Smooth muscle cell of the pulmonary artery (primary cell): ENCODE measurements at places on chromosomes 12 and 14. TPM values are rescaled to one million over a fixed set of nuclear protein-coding genes. Genes with fewer than 3 reads are reported as not detected.

CCDC175 gene
- not detected in 2 replicates for total RNA-seq

NKX2-8 gene
- total RNA-seq = not detected in 2 replicates

MIP gene
- total RNA-seq = 0.13 TPM in 1 of 2 replicates, not detected in the other

PITPNM2 gene
- 5.0 and 6.5 TPM in 2 replicates for total RNA-seq

NPFF gene
- not detected in 2 replicates for total RNA-seq

PTGDR gene
- 0.30 and 2.6 TPM in 2 replicates for total RNA-seq
